ENCODE measurements at places on chromosomes 5 and 9. TPM values are rescaled to one million over a fixed set of nuclear protein-coding genes. Genes with fewer than 3 reads are reported as not detected.

The HSD17B4 gene
- total RNA-seq = 168 TPM

GRCh38 chr5:112183103-112183711, 235.9 kb downstream of the EPB41L4A start:
- DNase-seq = peak; percentile 89

DNA sequence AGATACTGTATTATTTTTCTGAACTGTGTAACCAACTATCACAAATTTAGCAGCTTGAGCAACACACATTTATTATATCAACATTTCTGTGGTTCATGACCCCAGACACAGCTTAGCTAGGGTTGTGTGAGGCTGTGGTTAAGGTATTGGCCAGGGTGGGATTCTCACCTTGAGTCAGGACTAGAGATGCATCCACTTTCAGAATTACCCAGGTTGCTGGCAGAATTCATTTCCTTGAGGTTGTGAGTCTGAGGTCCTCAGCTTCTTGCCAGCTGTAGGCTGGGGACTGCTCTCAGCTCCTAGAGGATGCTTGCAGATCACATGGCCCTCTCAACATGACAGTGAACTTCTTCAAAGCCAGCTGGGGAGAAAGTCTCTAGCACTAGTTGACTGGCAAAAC, 122.5 kb upstream of the RASGRF2 start:
- no peak for DNase-seq

DNA sequence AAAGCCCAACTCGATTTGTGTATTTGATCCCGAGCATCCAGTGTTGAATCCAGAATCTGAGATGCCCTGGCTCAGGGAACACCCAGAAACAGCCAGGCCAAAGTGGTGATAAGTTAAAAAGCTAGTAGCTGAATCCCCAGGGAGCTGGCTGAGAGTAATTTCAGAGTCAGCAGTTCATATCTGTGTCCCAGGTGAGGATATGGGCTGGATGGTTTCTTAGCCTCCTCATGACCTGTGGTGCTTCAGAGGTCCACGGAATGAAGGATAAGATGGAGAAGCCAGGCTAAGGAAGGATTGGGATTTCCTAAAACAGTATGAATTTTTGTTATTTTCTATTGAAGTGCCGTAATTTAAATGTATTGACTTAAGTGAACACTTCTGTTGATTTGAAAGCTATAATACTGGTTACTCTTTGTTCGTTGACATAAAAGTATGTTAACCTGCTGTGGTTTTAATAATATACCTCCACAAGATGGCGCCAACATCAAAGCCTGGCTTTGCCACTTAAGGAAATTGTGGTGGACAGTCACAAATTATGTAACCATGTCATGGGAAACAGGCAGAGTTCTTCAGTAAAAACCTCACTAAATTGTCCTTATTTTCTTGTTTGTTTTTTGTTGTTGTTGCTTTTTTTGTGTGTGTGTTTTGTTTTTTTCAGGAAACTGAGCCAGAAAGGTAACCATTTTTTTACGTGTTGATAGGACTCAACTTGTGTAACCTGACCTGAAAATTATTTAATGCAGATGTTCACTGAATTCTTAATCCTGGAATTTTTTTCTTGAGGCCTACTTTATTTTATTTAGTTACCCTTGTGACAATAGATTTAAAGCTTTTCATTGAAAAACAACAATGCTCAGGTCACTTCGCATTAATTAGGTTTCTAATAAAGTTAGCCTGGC, 11.4 kb downstream of the MTAP start:
- DNase-seq = peak; percentile 73

- DNase-seq = no peak
Measured at GRCh38 chr9:88968799-88969198, 22.5 kb upstream of the S1PR3 start.

The CAMK2A gene
- total RNA-seq = 0.37 TPM

GRCh38 chr5:15044521-15044920, 172.9 kb upstream of the ANKH start:
- no peak for DNase-seq
